T-helper 22 cell (primary cell): ENCODE measurements at places on chromosomes 3 and 15.

DNA sequence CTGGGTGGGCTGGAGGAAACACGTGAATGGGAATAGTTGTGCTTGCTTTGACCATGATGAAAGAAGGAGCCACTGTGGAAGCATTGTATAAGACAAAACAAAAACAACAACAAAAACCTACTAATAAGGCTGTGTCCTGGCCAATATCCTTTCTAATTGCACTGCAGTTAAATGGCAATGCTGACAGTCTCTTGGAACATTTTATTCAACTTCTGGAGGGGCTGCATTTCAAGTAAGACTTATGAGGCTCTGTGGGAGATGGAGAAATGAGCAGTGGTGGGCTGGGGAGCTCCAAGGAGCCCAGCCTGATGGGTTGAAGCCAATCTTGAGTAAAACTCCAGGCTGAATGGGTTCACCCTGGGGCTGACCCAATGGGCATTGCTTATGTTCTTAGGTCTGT lies 99.8 kb upstream of the ROPN1 start:
- DNase-seq: no peak

GRCh38 chr3:160464321-160464720 lies 14.7 kb upstream of the TRIM59 start:
- DNase-seq: no peak

GRCh38 chr3:29590461-29590860 lies 309.6 kb downstream of the RBMS3 start:
- DNase-seq: no peak

DNA sequence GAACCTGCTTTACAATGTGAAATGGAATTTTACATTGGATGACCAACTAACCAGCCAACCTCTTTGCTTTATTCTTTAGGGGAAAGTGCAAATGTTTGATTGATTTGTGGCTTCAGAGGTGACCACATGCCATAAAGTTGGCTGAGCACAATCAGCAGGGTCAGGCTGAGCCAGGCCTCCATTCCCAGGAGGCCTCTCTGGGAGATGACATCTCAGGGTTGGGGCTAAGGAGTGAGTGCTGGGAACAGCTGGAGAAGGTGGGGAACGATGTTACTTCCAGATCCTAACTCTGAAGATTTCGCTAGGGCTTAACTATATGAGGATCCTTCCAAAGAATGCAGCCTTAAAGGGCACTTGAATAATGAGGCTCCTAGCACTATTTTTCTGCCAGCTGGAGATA lies 131.7 kb downstream of the ATP10A start:
- DNase-seq: no peak

DNA sequence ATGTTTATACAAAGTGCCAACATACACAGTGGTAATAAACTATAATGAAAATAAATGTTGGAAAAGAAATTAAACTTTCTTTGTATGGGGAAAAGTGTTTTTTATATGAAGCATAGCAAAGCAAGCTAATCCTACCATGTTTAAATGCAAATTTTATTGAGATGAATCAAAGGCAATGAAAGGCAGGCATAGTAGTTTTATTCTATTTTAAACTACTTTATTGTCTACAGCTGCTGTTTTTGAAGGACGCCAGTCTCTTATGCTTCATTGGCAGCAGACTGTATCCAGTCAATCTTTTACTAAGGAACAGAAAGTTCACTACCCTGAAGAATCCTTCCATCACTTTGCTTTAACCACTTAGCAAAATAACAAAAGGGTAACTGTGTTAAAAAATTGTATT lies 761.0 kb downstream of the ROBO2 start:
- no peak for DNase-seq

- no peak for DNase-seq
These were observed 14.7 kb downstream of the PAK2 start for GRCh38 chr3:196754091-196754981.

DNA sequence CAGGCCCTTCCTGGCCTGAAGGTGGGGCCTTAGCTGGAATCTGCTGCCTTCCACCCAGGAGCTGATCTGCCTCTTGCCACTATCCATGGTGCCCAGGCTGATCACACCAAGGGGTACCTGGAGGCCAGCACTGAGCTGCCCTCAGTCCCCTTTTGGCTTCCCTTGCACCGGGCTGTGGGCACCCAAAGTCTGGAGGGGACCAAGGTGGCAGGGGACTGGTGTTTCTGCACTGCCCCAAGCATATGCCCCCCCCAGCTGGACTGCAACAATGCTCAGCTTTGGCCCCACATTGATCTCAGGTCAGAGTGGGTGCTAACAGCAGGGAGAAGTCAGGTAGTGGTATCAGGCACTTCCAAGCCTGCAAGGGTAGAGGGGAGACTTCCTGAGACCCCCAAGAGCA lies 902.6 kb upstream of the EPHA6 start:
- no peak for DNase-seq

GRCh38 chr3:120495809-120496208 lies 45.0 kb upstream of the FSTL1 start:
- DNase-seq: no peak

DNA sequence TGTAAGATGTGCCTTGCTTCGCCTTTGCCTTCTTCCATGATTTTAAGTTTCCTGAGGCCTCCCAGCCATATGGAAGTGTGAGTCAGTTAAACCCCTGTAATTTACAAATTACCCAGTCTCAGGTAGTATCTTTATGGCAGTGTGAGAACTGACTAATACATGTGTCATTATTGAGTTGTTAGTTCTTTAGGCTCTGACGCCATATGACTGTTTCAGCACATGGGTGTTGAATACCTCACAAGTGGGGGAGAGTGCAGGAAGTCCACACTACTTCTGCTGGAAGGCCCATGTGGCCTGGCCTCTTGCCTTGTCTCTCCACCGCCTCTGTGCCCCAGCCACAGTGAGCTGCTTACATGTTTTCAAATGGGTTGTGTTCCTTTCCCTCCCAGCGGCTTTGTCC lies 28.5 kb downstream of the MFSD1 start:
- DNase-seq: no peak

GRCh38 chr3:38163117-38163840 lies 2.1 kb upstream of the OXSR1 start:
- no peak for DNase-seq

GRCh38 chr15:40493089-40493840 lies 22.5 kb downstream of the CHST14 start:
- DNase-seq: peak; percentile 55

GRCh38 chr3:109122690-109123089 lies 4.8 kb upstream of the MORC1 start:
- DNase-seq: no peak

DNA sequence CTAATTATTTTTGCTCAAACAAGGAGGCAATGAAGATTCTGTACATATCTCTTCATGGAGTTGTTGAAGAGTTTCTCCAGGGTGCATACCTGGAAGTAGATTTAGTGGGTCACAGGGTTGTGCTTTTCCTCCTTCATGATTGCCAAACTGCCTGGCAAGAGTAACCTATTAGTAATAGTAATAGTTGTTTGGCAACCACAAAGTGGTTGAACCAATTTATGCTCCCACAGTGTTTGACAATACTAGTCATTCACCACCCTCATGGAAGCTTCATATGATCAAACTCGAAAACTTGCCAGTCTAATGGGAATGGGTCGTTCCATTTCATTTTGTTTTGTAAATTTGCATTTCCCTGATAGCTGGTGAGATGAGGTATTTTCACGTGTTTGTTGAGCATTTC lies 57.8 kb downstream of the TLE3 start:
- DNase-seq: no peak

DNA sequence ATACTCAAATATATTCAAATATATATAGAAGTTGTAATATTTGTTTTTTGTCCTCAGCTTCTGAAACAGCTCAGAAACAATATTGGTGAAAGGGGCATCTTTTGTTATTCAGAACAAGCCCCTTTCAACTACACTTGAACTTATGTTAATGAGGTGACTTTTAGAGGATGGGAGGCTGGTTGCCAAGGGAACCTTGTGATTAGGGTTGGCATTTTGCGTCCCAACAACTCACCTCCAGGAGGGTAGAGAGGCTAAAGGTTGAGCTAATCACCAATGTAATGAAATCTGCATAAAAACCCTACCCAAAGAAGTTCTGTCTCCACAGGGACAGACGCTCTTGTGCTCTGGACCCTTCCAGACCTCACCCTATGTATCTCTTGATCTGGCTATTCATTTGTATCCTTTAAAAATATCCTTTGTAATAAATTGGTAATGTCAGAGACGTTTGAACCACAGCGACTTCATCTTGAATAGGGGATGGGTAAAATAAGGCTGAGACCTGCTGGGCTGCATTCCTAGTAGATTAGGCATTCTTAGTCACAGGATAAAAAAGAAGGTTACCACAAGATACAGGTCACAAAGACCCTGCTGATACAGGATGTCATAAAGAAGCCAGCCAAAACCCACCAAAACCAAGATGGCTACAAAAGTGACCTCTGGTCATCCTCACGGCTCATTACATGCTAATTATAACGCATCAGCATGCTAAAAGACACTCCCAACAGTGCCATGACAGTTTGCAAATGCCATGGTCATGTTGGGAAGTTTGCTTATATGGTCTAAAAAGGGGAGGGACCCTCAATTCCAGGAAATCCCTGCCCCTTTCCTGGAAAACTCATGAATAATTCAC lies 111.1 kb downstream of the FMN1 start:
- no peak for DNase-seq

DNA sequence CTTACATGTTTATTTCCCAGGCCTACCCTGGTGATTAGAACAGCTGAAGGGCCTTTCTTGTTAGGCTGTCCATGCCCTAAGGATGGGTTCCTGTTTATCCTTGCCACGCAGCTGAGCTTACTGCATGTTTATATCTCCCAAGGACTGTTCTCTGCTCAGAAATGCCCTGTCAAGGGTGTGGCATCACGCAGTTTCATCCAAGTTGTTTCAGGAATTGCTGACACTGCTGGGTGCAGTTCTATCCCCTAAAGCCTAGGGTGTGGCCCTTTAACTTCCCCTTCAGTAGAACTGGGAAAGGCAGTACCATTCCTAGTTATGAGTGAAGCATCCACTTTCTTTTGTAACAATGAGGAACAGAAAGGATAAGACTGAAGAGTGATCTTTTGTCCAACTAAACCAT lies 5.0 kb downstream of the ELL3 start:
- no peak for DNase-seq

DNA sequence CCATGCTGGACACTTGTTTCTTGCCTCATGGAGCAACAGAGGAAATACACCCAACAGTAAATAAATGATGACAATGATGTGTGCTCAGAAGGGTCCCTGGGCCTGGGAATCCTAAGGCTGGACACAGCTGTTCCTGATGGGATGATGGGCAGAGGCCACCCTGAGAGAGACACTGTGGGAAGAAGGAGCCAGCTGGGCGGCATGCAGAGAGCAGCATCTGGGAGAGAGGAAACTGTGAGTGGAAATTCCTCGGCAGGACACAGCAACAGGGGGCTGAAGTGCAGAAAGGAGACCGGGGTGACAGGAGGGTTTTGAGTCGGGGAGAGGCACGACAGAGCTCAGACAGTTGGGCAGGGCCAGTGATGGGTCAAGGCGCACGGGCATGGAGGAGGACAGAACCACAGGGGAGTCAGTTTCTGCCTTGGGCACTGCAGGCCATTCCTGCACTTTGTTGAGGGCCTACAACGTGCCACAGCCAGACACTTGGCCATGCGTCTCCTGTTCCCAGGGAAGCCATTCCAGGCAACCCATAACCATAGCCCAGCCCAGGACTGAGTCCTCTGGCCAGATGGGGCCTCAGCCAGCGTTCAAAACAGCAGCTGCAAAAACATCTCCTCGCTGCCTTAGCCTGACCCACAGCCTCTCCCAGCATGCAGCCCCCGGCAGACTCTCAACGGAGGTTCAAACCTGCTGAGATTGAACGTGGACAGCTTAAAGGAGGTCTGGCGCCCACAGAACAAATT lies 36.7 kb upstream of the SLC6A1 start:
- DNase-seq: no peak

DNA sequence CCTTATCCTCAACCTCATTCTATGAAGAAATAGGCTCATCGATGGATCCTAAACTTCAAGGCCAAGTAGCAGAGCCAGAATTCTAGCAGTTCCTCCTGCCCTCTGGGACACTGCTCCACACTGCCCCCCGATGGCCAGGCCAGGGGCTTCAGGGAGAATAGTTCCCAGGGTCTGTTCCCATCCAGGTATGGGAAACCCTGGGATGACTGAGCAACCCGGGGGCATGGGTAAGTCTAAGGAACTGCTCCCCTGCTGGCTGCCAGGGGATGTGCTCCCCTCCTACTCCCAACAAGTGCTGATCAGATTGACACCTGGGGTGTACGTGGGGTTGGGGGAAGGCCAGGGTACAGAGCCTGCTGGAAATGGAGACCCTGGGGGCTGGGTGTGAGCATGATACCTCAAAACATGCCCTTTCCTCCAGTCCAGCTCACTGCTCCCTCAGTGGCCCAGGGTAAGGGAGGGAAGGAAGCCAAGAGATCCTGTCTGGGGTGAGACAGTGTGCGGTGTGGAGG lies 7.6 kb downstream of the ULK3 start:
- no peak for DNase-seq

GRCh38 chr3:195856410-195857084 lies 44.8 kb upstream of the MUC4 start:
- DNase-seq: no peak

GRCh38 chr3:51966016-51966415 lies 1.2 kb downstream of the PCBP4 start:
- DNase-seq: no peak

DNA sequence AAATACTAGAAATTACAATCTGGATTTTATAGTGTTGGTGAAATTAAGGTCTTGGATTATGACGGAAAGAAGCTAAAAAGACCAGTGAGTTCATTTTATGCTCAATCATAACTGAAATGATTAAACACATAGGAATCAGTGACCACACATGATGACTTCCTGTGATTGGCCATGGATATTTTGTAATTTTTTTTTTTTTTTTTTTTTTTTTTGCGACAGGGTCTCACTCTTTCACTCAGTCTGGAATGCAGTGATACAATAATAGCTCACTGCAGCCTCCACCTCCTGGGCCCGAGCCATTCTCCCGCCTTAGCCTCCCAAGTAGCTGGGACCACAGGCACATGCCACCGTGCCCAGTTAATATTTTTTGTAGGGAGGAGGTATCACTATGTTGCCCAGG lies 47.4 kb downstream of the PAQR5 start:
- no peak for DNase-seq

DNA sequence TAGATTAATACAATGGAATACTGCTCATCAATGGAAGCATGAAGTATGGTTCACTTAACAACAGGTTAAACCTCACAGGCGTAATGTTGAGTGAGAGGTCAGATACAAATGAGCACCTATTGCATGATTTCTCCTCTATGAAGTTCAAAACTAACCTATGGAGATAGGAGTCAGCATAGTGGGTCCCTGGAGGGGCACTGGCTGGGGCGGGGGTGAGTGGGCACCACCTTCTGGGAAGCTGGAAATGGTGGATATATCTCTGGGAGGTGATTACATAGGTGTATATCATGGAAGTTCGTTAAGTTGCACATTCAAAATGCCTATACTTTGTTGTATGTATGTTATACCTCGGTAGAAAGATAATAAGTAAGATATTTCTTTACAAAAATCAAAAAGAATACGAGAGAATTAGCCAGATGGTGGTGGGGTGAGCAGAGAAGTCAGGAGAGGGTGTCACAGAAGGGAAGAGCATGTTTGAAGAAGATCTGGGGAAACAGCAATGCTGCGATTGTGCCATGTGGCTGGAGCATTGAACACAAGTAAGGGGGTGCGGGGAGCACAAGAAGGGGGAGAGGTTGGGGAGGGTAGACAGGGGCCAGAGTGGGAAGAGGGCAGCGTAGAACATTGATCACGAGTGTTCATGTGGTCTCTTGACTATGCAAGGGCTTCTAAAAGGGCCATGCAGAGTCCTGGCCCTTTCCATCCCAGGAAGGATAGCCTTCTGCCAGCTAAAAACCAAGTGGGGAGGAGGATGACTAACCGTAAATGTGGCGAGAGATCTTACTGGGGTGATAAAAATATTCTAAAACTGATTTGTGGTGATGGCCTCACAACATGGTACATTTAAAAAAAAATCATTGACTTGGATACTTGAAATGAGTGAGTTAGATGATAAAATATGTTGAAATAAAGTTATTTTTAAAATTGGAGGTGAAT lies 30.2 kb downstream of the ITGA11 start:
- DNase-seq: no peak
